ENCODE measurements at places on chromosomes 16 and 17.

DNA sequence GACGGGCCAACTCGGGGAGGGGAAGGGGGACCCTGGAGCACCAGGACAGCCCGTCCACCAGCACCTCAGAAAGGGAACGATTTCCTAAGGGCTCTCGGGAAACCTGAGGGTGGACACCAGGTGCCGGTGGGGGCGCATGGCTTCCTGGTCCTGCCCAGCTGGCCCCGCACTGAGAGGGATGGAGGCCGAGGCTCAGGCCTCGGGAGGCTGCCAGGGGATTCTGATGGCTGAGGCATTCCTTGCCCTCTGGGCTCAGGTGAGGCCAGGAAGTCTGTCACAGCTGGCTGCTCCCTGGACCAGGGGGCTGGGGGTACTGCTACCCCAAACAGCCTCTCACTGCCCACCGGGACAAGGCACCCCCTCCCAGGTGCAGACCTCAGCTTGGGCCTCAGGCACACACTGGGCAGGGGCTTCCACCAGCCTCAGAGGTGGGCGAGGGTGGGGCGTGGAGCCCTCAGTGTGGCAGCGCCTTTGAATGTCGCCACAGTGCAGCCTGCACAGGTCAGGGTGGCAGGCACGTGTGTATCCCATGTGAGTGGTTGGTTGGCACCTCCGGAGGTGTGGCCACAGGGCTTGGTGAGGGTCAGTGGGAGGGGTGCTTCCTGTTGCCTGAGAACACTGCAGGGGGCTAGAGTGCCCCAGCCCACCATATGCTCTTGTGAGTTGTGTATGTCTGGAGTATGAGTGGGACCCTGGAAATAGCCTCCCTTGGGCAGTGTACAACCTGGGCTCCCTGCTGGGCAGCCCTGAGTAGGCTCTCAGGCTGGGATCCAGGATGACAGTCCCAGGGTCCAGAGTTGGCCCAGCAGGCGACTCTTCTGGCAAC is 3.9 kb upstream of the FSCN2 start:
- DNase-seq: no peak

DNA sequence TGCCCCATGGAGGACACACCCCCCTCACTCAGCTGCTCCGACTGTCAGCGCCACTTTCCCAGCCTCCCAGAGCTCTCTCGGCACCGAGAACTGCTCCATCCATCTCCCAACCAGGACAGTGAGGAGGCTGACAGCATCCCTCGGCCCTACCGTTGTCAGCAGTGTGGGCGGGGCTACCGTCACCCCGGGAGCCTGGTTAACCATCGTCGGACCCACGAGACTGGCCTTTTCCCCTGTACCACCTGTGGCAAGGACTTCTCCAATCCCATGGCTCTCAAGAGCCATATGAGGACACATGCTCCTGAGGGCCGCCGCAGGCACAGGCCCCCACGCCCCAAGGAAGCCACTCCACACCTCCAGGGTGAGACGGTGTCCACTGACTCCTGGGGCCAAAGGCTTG is 2.1 kb downstream of the ZNF646 start:
- no peak for DNase-seq

- DNase-seq: no peak
These were observed 19.5 kb upstream of the CORO6 start for GRCh38 chr17:29642171-29642611.

GRCh38 chr16:57134982-57135381 is 42.6 kb downstream of the CPNE2 start:
- peak; percentile 46 for DNase-seq

DNA sequence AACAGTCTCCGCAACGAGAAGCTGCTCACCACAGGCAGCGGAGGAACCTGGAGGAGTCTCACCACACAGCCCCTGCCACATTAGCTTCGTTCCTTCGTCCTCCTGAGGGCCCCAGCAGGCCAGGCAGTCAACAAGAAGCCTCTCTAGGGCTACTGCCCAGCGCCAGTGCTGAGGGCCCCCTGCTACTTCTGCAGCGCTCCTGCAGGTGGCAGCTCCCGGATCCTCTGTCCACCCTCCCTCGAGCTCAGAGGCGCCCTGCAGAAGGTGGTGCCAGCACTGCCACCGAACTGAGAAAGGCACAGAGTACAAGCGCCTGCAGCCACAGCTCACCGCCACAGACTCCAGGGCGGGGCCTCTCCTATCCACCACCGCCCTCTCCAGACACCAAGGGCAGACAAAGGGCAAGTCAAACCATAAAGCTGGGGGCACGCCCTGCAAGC is 27.3 kb downstream of the KDM8 start:
- DNase-seq: peak; percentile 79

- DNase-seq: no peak
These were observed 57.5 kb downstream of the MARCHF10 start for GRCh38 chr17:62750631-62751051.

DNA sequence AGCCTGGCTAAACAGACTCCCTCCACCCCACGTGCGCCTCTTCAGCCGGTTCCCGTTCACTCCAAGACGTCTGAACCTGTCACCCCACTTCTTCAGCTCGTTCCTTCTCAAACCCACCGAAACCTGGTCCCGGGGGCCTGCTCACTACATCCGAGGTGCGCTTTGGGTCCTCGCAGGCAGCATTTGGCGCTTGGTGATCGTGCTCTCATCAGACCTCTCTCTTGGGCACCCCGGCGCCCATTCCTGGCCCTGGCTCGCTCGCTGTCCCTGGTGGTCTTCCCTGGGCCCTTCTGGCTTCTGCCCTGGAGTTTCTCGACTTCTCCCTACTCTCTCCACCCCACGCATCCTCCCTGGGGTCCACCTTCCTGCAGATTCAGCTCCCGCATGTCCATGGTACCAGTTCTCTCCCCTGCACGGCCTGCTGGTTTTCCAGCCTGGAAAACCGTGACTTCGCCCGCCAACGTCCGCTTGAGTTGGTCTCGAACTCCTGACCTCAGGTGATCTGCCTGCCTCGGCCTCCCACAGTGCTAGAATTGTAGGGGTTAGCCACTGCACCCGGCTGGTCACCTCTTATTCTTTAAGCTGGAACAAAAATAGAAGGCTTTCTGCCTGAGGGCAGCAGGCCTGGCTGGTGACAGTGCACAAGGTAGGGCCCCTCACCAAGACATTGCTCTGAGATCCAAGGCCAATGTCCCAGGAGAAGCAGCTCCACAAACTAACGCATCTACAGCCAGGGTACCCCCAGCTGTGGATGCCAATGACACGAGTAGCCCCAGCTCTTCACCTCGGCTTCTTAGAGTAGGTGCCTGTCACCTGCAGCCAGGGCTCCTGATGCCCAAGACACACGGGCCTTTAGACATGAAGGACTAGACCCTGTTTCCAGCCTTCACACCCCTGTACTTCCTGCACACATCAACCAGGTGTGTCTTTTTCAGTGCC is 1.1 kb upstream of the MEAK7 start:
- peak; percentile 84 for DNase-seq

DNA sequence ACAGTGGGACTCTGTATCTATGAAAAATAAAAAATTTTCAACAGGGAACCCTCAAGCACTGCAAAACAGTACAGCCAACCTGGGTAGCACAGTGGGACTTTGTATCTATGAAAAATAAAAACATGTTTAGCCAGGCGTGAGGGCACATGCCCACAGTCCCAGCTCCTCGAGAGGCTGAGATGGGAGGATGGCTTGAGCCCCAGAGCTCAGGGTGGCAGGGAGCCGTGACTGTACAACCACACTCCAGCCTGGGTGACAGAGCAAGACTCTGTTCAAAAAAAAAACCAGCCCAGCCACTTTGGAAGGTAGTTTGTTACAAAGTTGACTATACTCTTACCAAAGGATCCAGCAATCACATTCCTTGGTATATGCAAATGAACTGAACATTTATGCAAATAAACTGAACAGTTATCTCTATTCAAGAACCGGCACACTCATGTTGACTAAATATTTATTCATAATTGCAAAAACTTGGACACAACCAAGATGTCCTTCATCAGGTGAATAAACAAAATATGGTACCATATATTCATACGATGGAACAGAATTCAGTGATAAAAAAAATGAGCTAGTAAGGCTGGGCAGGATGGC is 5.2 kb downstream of the RPH3AL start:
- DNase-seq: no peak

GRCh38 chr17:66522591-66523272 is 220.3 kb downstream of the PRKCA start:
- DNase-seq: no peak

- no peak for DNase-seq
These were observed 1.4 kb upstream of the NBR1 start for GRCh38 chr17:43169561-43170139.

- no peak for DNase-seq
These were observed 42.6 kb downstream of the RAB11FIP4 start for GRCh38 chr17:31433811-31434726.
